NCI-H1048 (cell line): ENCODE measurements at places on chromosomes 3 and 15.

- no peak for DNase-seq
Observed at GRCh38 chr3:112335434-112335781, 2.5 kb downstream of the CD200 start.

GRCh38 chr3:136152176-136152843 lies 43.8 kb downstream of the MSL2 start:
- no peak for DNase-seq

DNA sequence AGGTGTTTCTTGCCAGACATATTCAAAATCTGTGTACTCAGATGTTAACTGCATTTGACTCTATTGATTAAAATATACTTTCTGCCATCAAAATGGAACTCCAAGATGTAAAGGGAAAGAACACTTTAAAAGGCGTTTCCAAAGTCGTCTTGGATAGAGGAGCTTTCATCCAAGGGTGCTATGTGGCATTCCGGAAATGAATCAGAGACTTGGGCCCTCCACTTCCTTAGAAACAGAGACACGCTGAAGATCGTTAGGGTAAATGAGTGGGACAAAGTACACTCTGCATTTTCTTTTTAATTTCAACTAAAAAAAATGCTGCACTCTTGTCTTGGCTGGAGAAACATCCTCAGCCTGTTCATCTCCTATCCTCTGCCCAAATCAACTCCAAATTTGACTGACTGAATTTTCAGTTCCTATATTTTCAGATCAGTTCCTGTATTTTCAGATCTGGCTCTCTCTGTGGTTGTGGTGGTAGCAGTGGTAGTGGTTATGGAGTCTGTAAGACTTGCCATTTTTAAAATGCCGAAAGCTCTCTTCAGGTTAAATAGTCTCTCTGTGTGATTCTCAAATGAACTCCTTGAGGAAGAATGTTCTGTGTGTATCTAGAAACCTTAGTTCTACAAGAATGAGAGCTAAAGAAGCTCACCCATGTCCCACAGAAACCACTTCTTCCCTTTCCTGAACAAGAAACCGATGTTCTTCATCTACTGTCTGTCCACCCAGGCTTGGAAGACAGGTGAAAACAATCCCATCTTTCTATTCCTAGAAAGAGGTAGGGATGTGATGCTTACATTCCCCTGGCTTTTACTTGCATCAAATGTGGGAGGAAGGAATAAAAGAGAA lies 156.8 kb upstream of the ICE2 start:
- DNase-seq, result no peak

DNA sequence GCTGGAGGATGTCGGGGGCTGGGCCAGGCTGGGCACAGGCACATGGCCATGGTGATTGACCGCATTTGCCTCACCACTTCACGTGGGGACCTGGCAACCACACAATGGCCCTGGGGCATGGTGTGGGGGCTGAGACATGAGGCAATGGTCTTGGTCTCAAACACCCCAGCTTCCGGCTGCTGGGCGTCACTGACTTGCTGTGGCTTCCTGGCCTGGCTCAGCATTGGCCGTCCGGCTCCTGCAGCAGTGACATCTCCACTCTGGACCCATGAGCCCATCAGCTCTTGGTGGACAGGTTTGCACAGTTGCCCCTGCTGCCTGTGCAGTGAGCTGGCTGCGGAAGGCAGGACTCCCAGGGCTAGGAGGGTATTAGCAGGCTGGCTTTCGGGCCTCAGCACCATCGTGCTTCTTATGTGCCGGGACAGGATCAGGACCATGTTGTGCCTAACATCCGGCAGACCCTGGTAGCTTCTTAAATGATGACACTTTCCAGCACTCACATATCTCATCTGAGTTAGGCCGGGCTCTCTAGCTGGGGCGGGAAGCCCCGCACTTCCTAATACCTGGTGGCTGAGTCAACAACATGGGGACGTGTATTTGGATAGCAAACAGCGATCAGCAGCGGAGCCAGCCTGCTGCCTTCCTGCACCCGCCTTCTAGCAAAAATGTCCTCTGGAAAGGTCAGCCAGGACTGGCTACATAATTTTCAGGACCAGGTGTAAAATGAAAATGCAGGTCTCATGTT lies 34.1 kb downstream of the ZNF710 start:
- DNase-seq, result no peak

- no peak for DNase-seq
Observed at GRCh38 chr3:158847885-158848284, 46.0 kb downstream of the MFSD1 start.

DNA sequence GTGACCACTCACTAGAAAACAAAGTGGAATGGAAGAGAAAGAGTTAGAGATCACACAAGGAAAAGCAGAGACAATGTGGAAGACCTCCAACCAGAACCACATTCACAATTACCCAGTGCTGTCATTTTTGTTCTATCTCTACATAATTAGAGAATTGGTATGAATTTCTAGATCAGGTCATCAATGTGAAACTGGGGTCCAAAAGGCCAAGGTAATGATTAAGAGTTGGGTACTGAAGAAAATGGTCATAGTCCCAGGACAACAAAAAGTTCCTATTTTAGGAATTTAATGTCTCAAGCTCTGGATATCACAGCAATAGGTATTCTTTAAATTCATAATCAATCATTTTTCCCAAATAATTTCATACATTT lies 84.7 kb upstream of the PPIB start:
- no peak for DNase-seq

- no peak for DNase-seq
Observed at GRCh38 chr3:190701096-190701532, 161.4 kb downstream of the GMNC start.

DNA sequence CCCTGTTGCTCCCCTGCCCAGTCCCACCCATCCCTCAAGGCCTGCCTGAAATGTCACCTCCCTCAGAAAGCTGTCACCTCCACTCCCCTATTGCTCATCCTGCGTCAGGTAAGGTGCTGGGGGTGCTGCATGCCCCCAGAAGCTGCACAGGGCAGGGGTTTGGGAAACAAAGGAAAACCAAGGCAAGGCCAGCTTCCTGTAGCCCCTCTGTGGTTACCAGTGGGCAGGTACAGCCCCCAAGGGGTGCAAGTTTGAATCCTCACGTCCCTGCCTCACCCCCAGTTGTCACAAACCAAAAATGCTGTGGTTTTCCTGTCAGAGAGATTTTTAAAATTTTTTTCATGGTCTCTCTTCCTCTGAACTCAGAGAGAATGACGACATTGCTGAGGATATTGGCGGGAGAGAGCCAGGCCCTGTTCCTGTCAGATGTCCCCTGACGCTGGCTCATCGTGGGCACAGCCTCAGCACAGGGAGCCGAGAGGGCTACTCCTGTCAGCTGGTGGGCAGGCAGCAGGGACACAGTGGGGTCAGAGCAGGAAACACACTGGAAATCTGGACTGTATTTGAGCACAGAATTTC lies 27.0 kb downstream of the PSTPIP1 start:
- no peak for DNase-seq

DNA sequence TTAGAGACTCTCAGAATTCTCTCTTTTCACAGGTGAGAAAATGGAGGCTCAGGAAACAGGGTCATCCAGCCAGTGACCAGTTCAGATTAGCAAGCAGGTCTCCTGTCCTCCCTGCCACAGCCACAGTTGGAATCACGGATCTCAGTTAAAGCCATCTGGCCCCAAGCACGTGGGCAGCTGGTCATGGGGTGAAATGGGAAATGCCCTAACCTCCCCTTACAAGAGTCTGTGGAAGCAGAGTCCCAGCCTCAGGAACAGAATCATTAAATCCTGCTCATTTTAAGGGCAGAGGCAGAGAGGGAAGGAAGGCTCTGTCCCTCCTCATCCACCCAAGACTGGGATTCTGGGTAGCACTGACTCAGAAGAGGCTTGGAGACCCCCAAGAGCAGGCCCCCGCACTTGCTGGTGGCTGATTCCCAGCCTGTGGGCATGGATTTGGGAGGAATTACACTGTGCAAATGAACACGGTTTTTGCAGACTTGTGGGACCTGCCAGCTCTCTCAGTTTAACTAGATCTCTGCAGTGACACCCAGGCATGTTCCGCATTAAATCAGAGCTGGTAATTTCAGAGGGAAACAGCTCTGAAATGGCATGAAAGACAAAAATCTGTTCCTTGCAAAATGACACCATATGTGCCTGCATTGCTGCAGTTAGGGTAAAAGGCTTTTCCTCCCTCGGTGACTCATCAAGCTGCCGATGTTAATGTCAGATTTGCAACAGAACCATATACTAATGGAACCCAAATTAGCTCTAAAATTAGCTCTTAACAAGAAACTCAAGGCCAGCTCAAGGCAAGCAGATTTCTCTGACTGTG lies 89.0 kb downstream of the BDH1 start:
- DNase-seq, result no peak

DNA sequence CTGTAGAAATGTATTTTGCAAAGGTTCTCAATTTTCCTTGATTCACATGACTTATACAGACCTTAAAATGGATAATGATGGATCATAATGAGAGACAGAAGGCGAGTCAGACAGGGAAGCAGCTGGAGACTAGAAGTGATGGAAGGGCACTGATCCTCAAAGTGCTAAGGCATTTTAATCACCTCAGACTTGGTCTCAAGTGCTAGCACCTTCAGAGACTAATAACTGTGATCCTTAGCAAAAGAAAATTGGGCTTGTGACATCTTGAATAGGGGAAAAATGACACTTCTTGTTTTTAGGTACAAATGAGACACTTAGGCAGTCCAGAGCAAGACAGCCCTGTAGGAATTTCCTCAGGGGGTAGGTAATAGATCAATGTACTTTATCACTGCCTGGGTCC lies 1011.7 kb downstream of the SQOR start:
- no peak for DNase-seq

- no peak for DNase-seq
Observed at GRCh38 chr3:193951859-193952258, 184.1 kb upstream of the HES1 start.

- DNase-seq, result no peak
Observed at GRCh38 chr3:36991923-36992805, 767 bp downstream of the EPM2AIP1 start.

- DNase-seq, result no peak
Observed at GRCh38 chr3:147773116-147773630, 364.0 kb downstream of the ZIC1 start.

- DNase-seq, result no peak
Observed at GRCh38 chr3:71803248-71803647, 18.3 kb upstream of the PROK2 start.

- no peak for DNase-seq
Observed at GRCh38 chr3:148646126-148646665, 51.5 kb upstream of the AGTR1 start.

DNA sequence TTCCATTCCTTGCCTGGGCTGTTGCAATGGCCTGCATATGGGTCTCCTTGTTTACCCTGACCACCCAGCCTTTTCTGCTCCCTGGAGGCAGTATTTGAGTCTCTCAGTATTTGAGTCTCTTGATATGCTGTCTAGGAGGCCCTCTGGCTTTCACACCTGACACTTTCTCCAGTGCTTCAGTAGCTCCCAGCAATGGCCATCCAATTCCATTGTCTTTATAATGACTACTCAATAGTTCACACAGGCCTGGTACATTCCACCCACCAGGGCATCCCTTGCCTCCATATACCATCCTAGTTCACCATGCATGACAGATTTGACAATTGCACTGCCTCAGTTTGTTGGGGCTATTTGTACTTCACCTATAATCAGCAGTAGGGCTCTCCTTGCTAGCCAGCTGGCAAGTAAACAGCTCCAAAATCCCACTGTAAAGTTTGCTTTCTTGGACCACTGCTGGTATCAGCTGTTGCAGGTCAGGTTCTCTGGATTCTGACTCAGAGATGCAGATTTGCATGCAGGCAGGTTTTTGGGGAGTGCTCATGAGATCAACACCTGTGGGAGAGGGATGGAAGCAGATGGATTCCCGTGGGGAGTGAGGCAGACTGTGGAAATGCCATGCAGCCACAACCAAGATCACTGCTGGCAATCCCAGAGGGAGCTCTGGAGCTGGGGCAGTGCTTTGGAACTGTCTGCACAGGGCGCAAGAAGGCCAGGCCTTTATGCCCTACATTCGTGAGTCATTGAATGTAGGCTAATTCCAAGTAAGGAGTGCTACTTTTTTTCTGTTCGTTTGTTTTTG lies 19.1 kb upstream of the XIRP1 start:
- DNase-seq, result no peak

GRCh38 chr15:67543348-67543718 lies 830 bp downstream of the MAP2K5 start:
- DNase-seq, result no peak

GRCh38 chr15:52006702-52007340 lies 12.2 kb upstream of the MAPK6 start:
- DNase-seq, result no peak

DNA sequence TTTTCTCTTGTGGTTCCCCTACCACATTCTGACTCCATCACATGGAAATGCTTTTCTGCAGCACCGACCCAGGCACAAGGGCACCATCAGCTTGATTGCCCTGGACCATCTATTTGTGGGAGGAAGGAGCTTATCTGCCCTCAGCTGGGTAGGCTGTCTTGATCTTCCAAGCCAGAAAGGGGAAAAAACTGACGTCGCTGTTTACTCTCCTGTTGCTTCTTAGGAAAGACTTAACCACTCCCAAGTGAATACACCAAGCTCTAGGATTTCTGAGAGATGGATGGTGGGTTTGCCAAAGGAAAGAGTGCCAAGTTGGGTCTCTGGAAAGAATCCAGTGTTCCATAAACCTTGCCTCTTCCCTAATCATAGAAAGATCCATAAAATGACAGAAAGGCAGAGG lies 4.0 kb downstream of the TNFAIP8L3 start:
- no peak for DNase-seq

DNA sequence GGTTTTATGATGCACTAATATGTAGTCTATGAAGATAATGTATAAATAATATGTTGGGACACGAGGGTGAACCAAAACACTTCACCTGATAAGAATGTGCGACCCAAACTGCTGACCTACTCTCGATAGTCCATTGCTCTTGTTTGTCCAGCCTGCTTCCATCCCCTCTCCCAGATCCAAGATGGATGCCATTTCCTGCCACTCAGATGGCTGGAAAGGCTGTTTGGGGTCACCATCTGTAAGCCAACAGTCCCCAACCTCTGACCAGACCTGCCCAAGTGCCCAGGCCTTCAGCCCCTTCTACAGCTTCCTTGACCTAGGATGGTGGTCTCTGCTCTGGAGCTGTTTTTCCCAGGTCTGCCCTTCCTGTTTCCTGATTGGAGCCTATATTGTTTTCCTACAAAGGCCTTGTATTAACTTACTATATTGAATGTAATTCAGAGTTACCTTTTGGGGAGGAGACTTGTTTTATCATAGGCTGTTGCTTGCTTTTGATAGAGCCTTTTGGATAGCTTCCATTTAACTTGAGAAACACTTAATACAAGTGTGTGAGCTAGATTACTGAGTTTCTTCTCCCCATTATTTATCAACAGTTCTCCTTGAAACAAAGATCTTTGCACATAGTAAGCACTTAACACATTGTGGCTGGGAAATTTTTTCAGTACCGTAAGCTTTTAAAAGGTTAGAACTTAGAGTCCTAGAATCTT lies 5.0 kb upstream of the PAQR9 start:
- DNase-seq, result no peak

DNA sequence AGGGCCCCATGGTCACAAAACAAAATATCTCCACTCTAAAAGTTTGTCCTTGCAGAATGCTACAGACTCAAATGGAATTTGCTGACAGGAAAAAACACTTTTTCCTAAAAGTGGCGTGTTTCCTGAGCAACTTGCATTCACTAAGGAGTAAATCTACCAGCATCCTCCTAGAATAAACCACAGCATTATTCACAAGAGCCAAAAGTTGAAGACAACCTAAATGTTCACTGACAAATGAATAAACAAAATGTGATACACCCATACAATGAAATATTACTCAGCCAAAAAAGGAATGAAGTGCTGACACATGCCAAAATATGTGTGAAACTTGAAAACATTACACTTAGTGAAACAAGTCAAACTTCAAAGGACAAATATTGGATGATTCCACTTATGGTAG lies 28.9 kb downstream of the ITGB5 start:
- DNase-seq, result no peak
